ENCODE measurements at places on chromosomes 16 and 17.

- no peak for DNase-seq
Observed at GRCh38 chr17:45397796-45398195, 34.9 kb downstream of the ARHGAP27 start.

GRCh38 chr17:8785547-8786413 lies 13.4 kb downstream of the MFSD6L start:
- no peak for DNase-seq

GRCh38 chr16:72098936-72099335 lies 5.3 kb downstream of the DHX38 start:
- no peak for DNase-seq

- DNase-seq = no peak
Observed at GRCh38 chr16:73095142-73095820, 47.4 kb upstream of the ZFHX3 start.

All from NCI-H446 treated with DMSO at 0.1 percent for 48 hours (cell line).